ENCODE measurements at places on chromosomes 16 and 17.

GRCh38 chr16:50747207-50747956 lies 5.5 kb downstream of the CYLD start:
- no peak for DNase-seq

GRCh38 chr17:45155483-45155882 lies 6.2 kb upstream of the HEXIM2 start:
- no peak for DNase-seq

GRCh38 chr17:42009170-42009569 lies 8.1 kb downstream of the DNAJC7 start:
- DNase-seq, result no peak

GRCh38 chr17:27407916-27408864 lies 48.1 kb upstream of the KSR1 start:
- no peak for DNase-seq

DNA sequence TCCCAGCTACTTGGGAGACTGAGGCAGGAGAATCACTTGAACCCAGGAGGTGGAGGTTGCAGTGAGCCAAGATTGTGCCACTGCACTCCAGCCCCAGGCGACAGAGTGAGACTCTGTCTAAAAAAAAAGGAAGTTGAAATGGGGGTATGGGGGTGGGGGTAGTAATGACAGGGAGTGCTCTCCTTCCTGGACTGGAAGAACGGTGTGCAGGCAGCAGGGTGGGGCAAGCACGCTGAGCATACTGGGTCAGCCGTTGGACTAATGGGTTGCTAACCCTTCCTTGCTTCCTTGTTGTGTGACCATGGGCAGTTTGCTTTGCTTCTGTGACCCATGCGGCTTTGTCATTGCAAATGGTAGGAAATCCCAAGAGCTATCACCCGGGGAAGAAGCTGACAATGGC lies 16.5 kb downstream of the KATNIP start:
- no peak for DNase-seq

- DNase-seq, result no peak
These were observed 26.5 kb upstream of the SPNS3 start for GRCh38 chr17:4407216-4407615.

GRCh38 chr17:72425794-72426168 lies 305.0 kb downstream of the SOX9 start:
- no peak for DNase-seq

- no peak for DNase-seq
These were observed 63.0 kb upstream of the PVALEF start for GRCh38 chr17:81102352-81102751.

- DNase-seq, result no peak
These were observed 6.0 kb downstream of the GGNBP2 start for GRCh38 chr17:36550491-36551417.

DNA sequence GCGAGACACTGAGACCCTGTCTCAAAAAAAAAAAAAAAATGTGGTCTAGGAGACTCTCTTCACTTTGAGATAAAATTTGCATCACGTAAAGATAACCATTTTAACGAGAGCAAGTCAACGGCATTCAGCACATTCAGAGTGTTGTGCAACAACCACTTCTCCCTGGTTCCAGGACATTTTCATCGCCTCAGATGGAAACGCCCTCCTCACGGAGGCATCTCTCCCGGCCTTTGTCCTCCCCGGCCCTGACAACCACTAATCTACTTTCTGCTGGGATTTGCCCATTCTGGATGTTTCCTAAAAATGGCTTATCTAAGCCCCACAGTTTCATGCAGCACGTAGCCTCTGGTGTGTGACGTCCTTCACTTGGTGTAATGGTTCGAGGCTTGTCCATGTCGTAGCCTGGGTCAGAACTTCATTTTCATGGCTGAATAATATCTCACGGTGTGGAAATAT lies 6.4 kb upstream of the NPRL3 start:
- no peak for DNase-seq

- no peak for DNase-seq
These were observed 137.6 kb upstream of the RCVRN start for GRCh38 chr17:10042589-10043244.

DNA sequence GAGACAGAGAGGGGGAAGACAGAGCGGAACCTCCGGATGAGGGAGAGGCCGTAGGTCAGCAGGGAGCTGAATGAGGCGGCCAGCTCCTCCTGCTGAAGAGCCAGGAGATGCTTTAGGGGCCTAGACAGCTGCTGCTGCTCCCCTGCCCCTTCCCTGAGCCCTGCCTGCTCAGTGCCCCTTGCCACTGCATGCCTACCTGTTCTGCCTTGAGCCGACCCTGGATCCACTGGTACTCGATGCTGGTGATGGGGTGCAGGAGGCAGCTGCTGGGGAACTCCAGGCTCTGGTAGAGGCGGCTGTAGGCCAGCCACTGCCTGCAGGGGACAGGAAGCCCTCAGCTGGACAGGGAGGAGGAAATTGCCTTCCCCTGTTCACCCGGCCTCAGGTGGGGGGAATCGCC lies 7.6 kb downstream of the UNC13D start:
- DNase-seq, result no peak

DNA sequence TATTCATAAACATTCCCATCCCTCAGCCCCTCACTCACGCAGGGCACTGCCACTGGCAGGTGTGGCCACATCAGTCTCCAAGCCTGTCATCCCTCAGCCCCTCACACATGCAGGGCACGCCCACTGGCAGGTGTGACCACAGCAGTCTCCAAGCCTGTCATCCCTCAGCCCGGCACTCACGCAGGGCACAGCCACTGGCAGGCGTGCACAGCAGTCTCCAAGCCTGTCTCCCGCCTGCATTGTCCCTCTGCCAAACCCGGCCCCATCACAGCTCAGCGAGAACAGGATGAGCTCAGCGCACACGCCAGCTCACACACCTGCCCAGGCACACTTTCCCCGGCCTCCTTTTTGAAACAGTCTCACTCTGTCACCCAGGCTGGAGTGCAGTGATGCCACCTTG lies 11.4 kb upstream of the KREMEN2 start:
- DNase-seq, result peak; percentile 48

DNA sequence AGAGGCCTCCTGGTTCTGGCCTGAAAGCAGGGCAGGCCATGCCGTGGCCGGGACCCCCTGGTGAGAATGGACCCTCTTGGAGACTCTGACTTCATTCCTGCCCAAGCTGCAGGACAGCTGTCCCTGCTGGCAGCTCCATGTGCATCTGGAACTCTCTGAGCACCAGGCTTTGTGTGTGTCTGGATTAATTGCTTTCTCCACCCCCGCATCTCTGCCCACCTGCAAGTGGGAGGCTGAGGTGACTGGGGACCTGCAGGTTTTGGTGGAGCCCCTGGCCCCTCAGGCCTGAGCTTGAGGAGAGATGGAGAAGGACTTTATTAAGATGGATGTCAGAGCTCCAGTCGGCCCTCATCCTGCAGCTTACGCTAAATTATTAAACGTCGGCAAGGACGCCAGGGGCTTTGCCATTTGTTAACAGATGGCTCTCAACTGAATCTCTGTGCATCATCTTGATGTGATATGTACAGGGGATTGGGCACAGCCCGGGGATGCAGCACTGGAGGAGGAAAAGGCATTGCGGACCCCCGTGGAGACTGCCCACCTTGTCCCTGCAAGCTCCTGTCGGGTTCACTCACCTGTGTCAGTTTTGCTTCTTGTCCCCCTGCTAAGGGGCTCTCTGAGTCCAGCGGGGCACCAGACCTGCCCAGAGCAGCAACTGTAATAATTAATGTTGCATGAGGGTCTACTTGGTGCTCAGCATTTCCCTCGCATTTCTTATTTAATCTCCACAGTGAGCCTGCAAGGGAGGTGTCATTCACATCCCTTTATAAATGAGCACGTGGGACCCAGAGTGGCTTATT lies 154.1 kb upstream of the RPL38 start:
- DNase-seq, result no peak

DNA sequence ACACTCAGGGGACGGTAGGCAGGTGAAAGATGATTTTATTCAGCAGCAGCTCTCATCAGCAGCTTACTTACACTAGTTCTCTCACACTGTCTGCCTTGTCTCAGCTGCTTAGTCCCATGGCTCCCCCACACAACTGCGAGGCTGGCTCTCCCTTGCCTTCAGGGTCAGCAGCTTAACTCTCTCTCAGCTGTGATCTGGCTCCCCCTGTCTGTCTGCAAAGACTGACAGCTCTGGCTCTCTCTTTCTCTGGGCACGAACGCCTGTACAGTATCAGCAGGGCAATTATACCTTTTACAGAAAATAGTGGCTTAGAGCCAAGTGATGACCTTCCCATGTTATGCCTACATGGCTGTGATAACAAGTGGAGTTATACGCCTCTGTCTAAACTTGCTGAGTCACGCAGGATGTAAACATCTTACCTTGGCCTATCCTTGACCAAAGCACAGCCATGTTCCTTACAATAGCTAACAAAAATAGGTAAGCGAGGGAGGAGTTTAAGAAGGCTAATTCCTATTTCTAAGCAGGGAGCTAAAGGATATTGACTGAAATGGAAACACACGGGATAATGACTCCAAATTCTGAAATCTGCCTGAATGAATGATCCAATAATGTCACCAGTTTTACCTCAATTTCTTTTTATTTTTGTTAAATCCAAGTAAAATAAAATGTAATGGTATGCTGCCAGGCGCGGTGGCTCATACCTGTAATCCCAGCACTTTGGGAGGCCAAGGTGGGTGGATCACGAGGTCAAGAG lies 1.1 kb upstream of the NDUFAB1 start:
- no peak for DNase-seq

GRCh38 chr17:17978481-17979424 lies 6.1 kb downstream of the DRC3 start:
- no peak for DNase-seq

GRCh38 chr16:49701789-49702494 lies 154.0 kb downstream of the ZNF423 start:
- DNase-seq, result peak; percentile 74

DNA sequence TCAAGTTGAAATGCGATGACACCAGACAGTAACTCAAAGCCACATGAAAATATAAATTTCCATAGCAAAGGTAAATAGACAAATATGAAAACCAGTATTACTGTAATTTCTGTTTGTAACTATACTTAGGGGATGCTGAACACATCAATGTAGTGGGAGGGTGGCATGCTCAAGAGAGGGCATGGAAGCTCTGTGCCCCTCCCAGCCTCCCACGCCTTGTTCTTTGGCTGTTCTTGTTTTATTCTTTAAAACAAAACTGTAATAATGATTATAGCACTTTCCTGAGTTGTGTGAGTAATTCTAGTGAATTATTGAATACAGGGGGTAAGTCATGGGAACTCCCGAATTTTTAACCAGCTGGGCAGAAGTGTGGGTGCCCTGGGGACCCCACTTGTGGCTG lies 11.0 kb upstream of the GPT2 start:
- no peak for DNase-seq

GRCh38 chr16:28923652-28924398 lies 1.2 kb downstream of the RABEP2 start:
- DNase-seq, result no peak

DNA sequence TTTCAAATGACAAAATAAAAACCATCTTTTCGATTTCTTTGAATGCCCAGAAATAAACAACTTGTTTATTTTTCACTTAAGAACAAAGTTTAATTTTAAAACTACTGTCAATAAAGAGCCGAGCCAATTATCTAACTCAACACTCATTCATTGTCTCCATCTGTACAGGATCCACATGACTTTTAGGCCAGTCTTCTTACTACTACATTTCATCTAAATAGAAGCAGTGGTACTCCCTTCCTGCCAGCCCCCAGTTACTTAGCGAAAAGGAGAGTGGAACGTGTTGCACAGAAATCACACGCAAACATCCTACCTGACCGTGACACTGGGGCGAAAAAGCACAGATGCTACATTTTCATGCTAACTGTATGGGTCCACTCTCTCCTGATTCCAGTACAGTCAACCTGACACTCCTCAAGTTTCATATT lies 1.2 kb downstream of the GNA13 start:
- DNase-seq, result no peak

- no peak for DNase-seq
These were observed 155.5 kb downstream of the PMP22 start for GRCh38 chr17:15109608-15110007.

DNA sequence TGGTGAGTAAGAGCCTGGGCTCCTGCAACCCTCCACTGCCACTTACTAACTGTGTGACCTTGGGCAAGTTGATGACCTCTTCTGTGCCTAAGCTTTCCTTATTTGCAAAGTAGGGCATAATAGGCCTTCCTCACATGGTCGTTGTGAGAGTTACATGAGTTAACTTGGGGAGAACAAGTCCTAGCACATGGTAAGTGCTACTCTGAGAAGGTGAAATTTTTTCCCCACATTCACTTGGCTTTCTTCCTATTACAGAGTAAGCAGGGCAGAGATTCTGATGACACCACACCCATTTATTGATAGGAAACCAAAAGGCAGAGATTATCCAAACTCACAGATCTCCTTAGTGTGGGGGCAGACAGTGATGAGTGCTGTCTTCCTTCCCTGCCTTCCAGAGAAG lies 1.6 kb downstream of the KCNH4 start:
- no peak for DNase-seq

DNA sequence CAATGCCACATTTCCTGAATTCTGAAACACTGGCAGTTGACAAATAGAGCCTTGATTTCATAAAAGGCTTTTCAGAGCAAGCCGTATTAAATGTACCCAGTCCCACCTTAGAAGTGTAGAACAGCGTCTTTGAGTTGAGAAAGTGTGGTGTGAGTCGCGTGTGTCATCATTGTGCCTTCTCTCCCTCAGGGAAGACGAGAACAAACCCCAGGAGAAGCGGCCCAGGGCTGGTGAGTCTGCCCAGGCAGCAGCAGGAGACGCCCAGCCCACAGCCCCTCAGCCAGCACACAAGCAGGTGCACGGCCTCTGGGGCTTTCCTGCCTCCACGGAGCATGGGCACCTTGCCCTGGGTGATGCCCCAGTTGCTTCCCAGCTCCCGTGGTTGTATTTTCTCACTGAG lies 34.0 kb downstream of the CIBAR2 start:
- DNase-seq, result no peak

DNA sequence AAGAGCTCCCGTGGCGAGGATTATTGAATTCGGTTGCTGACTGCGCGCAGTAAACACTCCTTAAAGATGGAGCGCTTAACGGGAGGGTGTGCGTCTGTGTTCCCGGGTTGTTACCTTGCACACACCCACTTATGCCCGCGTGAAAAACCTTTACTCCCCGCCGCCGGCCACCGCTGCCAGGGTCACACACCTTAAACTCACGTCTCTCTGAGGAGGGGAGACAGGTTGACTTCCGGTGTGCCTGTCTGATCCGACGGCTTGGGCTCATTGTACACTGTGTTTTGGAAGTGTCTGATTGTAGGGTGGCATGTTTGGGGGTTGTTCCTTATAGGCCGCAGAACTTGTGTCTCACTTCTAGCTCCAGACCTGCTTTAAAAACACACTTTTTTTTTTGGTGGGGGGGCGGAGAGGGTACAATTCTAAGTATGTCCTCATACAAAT lies 66.8 kb downstream of the KPNA2 start:
- no peak for DNase-seq

- peak; percentile 49 for DNase-seq
These were observed 1.2 kb downstream of the SNTB2 start for GRCh38 chr16:69188236-69188549.

GRCh38 chr16:75111961-75112733 lies 4.4 kb downstream of the LDHD start:
- no peak for DNase-seq
